Pons (tissue), 1 donor: ENCODE measurements at places on chromosomes 6 and 20.

- no peak for DNase-seq
Measured at GRCh38 chr20:23399568-23400241, 21.6 kb downstream of the NAPB start.

DNA sequence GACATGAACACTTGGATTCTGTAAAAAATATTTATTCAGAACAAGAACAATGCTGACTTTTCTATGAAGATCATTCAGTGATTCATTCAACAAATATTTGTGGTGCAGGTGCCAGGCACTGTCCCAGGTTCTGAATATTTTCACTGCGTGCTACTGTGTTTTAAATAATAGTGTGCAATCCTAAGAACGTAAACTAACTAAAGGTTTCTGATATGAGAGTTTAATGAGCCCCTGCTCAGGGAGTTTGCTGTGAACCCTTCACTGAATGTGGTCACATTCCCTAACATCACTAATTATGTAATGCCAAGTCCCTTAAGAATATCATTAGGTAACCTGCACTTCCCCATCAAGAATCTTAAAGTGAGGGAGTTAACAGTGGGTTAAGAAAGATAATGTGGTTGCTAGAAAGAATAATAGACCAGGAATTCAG is 1.7 kb upstream of the TMEM170B start:
- no peak for DNase-seq

- DNase-seq: no peak
Measured at GRCh38 chr6:33171880-33172687, 20.2 kb downstream of the COL11A2 start.

- DNase-seq: no peak
Measured at GRCh38 chr6:90496258-90497016, 90.4 kb downstream of the MAP3K7 start.

DNA sequence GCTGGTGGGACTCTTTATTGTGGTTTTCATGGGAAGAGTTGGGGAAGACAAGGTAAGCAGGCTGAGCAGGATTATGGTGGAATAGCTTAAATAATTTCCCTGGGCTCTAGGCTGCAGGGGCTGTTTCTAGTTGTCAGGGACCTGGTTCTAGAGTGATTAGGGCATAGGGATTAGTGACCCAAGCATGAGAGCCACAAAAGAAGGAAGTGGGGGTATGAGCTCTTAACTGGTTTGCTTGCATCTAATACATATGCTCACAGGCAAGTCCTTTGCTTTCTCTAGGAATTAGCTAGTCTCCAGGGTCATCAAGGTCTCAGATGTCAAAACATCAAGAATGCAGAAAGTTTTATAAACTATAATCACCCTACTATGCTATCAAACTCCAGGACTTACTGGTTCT is 67.5 kb upstream of the NRN1 start:
- no peak for DNase-seq

GRCh38 chr6:79538106-79538971 is 1.1 kb upstream of the LCA5 start:
- DNase-seq: peak; percentile 74

DNA sequence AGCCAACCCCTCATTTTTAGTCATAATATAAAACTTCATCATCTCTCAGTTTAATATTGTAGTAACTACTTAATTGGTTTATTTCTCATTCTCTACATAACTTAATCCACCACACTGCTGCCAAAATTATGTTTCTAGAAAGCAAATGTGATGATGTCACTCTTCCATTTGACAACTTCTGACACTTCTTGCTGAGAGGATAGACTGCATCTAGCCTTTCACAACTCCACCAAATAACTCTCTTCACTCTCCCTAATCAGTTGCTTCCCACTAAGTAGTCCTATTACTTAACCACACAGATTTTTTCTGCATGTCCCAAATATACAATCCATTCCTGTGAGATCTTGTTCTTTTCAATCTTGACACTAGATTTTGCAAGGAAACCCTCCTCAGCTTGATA is 951.3 kb downstream of the EPHA7 start:
- no peak for DNase-seq

GRCh38 chr20:62832951-62833391 is 16.1 kb downstream of the COL9A3 start:
- DNase-seq: no peak

DNA sequence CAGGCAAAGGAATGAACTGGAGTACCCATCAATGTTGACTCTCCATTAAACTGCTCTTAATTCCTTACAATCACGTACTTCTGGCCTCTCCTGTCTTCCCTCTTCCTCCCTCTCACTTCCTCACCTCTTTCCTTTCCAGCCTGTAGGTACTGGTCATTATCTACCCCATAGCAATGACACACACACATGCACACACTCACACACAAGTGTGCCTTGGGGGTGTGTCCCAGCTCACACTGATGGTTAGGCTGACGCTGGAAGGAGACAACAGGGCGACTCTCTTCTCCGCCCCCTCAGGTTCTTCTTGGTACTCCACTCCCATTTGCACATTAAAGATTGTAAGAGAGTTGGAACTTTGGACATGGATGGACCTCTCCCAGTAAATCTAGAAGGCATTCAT is 14.0 kb upstream of the SERPINB9 start:
- DNase-seq: no peak

DNA sequence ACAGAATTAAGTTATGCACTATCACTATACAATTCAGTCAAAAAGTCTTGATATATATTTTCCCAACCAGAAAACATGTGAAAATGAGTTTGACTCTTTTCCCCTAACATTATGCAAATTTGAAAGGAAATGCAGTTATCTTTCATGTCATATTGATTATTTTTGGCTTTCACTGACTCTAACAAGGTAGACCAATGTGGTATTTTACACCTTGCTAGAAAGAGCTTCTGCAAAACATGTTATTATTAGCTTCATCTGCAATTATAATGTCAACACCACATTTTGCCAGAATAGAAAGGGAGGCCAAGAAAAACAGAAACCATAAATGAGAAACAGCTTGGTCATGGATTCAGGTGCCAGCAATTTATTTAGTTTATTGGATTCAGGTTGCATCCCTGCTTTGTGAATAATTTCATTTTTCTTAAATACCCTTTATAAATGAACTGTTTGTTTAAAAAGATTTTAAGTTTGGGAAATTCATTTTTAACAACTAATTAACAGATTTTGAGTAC is 226.1 kb upstream of the GJE1 start:
- no peak for DNase-seq

- DNase-seq: no peak
Measured at GRCh38 chr6:27260369-27260768, 12.9 kb downstream of the PRSS16 start.

DNA sequence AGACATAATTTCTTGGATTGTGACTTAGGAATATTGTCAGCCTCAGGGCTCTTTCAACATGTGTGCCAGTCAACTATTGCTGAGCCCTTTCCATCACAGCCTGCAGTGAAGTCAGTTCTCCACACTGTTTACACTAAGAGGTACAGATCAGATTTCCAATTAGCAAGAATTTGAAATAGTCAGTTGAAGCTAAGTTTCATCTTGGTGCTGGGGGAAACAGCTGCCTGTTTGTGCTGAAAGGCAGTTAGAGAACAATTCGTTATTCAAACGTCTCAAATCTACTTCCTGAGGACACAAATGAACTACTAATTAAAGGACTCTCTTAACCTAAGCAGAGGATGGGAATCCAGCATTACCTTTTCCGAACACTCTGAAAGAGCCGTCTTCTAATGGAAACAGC is 25.9 kb downstream of the ADGRF1 start:
- DNase-seq: peak; percentile 52

DNA sequence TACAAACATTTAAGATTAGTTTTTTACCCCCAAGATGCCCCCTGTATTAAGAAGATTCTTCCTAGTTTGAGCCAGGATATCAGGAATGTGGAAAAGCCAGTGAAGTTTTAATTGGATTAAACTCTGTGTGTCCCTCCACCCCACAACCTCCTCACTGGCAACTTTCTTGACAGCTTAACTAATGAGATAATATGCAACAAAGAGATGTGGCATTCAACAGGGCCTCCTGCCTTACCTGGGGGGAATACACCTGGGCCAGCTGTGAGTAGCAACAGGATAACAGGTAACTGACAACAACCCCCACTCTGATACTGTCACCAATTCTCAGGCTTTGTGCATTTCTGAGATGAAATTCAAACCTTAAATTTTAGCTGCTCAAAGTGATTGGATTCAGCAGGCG is 512.3 kb downstream of the TFAP2B start:
- DNase-seq: no peak

DNA sequence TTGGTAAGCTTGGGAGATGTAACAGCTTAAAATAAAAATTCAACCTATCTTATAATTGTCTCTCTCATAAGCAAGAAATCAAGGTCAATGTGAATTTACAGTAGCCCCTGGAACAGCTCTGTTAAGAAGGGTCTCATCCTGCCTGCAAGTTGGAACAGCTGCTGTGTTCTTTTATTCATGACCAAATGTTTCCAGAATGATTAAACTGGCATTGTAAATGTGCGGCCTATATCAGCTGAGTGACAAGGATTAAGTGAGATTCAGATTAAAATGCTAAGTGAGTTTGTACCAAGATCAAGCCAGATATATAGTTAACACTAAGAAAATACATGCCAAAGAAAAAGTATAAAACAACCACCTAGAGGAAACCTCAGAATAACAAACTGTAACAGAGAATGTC is 45.3 kb upstream of the NRSN1 start:
- no peak for DNase-seq

DNA sequence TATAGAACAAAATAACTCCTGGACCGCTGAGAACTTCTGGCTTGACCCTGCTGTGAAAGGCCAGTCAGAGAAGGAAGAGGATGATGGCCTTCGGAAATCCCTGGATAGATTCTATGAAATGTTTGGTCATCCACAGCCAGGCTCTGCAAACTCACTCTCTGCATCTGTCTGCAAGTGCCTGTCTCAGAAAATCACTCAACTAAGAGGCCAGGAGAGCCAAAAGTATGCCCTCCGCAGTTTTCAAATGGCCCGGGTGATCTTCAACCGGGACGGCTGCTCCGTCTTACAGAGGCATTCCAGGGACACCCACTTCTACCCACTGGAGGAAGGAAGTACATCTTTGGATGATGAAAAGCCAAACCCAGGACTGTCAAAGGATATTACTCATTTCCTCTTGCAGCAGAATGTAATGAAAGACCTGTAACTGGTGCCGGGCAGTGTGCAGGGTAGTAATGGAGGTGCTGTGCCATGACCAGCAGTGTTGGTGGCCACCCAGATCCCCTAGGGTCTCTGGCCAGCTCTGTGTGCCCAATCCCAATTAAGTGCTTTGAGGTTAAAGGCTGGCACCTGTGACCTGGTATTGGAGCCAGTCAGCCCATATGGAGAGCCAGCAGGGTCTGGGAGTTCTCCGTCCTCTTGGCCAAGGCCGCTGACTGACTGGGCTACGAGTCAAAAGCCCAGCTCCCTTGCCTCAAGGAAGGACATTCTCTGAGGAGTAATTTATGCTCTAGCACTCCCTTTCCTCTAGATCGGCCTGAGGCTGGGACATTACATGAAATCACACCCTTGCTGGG is 87.1 kb downstream of the TRMT6 start:
- DNase-seq: no peak

- no peak for DNase-seq
Measured at GRCh38 chr20:112396-112795, 24.9 kb downstream of the DEFB125 start.

- DNase-seq: no peak
Measured at GRCh38 chr6:37816599-37817375, 2.7 kb upstream of the ZFAND3 start.

- no peak for DNase-seq
Measured at GRCh38 chr20:18057994-18058349, 256 bp upstream of the OVOL2 start.

GRCh38 chr20:31570735-31571617 is 34.1 kb upstream of the ID1 start:
- DNase-seq: peak; percentile 93

- no peak for DNase-seq
Measured at GRCh38 chr6:149089510-149089909, 228.0 kb upstream of the TAB2 start.

GRCh38 chr6:91181416-91181815 is 594.5 kb upstream of the MAP3K7 start:
- no peak for DNase-seq

DNA sequence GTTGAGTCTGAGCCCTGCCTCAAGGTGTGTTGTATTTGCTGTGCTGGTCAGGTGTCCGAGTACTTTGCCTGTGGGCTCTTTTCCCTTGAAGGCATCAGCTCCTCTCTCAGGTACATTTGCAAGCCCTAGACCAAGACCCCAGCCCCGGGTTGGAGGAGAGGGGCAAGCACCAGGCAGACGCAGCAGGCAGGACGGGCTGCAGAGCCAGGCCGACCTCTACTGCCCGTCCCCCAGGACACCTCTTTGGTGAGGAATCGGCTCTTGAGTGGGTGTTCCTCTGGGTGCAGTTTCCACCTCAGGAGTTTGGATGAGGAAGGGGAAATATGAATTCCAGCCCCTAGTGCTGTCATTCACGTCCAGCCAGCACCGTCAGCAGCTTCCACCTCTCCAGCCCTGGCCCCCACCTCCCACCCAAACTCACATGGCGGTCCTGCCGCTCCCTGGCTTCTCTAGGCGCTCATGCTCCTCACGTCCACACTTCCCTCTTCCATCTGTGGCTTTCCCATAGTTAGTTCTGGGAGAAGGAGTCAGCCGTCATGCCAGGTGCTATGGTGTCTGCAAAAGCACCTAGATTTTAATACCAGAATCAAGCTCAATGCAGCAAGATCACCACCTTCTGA is 183.9 kb downstream of the DLL1 start:
- DNase-seq: no peak

GRCh38 chr6:110629153-110629552 is 152.7 kb upstream of the SLC22A16 start:
- no peak for DNase-seq

GRCh38 chr6:31094389-31094881 is 17.9 kb downstream of the C6orf15 start:
- peak; percentile 55 for DNase-seq

DNA sequence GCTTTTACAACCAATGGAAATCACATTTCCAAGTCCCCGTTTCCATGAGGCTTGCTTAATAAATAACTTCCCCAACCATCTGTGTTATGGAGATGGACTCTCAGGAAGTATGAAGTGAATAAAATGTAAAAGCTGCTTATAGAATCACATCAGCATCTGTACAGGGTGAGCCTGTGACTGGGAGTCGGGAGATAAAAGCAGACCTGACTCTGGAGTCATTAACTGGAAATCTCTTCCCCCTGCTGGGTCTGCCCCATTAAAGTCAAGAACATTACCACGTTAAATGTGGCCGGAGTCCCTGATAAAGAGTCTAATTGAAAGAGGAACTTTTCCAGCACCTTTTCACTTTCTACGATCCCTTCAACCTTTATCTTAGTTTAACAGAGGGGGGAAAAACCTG is 368.5 kb downstream of the DOK5 start:
- no peak for DNase-seq

GRCh38 chr6:49946835-49947234 is 17.1 kb downstream of the DEFB114 start:
- no peak for DNase-seq
